ENCODE measurements at places on chromosomes 3 and 15. TPM values are rescaled to one million over a fixed set of nuclear protein-coding genes. Genes with fewer than 3 reads are reported as not detected.

FBXO40 gene
- total RNA-seq, result not detected

LSG1 gene
- total RNA-seq, result 72.8 TPM

EXD1 gene
- total RNA-seq, result not detected

PARP15 gene
- 0.17 TPM for total RNA-seq

GHSR gene
- total RNA-seq, result not detected

SLC22A14 gene
- 0.17 TPM for total RNA-seq

CHRNA5 gene
- 4.6 TPM for total RNA-seq

SPSB4 gene
- 0.05 TPM for total RNA-seq

CCDC32 gene
- total RNA-seq, result 25.7 TPM

TERC gene
- 446 TPM for total RNA-seq

DPPA2 gene
- total RNA-seq, result not detected

TARS3 gene
- total RNA-seq, result 10.4 TPM

PTH1R gene
- total RNA-seq, result 0.85 TPM

SLC24A1 gene
- total RNA-seq, result 20.5 TPM

CACNA1D gene
- not detected for total RNA-seq

WWTR1 gene
- 111 TPM for total RNA-seq
